ENCODE measurements at places on chromosomes 16 and 17.

- DNase-seq: no peak
Observed at GRCh38 chr16:54631782-54632181, 298.9 kb upstream of the IRX5 start.

DNA sequence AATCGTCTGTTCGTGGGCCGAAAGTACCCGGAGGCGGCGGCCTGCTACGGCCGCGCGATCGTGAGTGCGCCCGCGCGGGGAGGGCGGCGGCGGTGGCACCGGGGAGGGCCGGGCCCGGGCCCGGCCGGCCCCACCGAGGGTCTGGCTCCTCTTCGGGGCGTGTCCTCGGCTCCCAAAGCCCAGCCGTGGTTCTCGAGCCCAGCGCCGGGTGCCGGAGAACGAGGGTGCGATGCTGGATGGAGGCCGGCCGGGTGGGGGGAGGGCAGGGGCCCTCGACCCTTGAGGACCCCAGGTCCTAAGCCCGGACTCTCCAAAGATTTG lies 375 bp downstream of the STUB1 start:
- no peak for DNase-seq

DNA sequence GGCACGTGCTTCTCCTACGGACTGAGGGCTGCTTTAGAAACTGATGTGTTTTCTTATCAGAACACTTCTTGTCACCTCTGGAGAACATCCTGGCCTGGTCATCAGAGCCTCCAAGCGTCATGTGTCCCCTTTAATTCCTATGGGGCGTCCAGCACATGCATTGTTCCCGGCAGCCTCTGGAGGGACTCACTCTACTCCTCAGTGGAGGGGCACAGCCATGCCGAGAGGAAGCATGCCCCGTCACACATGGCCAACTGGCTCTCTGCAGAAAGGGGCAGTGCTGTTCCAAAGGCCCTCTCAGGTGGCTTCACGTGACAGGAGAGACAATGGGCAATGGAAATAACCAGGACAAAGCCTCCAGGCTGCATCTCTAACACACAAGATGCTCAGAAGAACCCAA lies 31.8 kb downstream of the CDRT15L2 start:
- DNase-seq: no peak

GRCh38 chr16:23519282-23519681 lies 9.0 kb upstream of the GGA2 start:
- no peak for DNase-seq

GRCh38 chr17:28325211-28325610 lies 6.2 kb downstream of the TMEM97 start:
- DNase-seq: no peak
